Naive thymus-derived CD4-positive, alpha-beta T cell (primary cell): ENCODE measurements at places on chromosomes 1 and 21. TPM values are rescaled to one million over a fixed set of nuclear protein-coding genes. Genes with fewer than 3 reads are reported as not detected.

Gene SLC6A17
- total RNA-seq, result not detected

Gene ETV3L
- total RNA-seq, result not detected in 2 replicates

Gene IL22RA1
- not detected for total RNA-seq

Gene ANKRD34A
- total RNA-seq, result 1.5 TPM

DNA sequence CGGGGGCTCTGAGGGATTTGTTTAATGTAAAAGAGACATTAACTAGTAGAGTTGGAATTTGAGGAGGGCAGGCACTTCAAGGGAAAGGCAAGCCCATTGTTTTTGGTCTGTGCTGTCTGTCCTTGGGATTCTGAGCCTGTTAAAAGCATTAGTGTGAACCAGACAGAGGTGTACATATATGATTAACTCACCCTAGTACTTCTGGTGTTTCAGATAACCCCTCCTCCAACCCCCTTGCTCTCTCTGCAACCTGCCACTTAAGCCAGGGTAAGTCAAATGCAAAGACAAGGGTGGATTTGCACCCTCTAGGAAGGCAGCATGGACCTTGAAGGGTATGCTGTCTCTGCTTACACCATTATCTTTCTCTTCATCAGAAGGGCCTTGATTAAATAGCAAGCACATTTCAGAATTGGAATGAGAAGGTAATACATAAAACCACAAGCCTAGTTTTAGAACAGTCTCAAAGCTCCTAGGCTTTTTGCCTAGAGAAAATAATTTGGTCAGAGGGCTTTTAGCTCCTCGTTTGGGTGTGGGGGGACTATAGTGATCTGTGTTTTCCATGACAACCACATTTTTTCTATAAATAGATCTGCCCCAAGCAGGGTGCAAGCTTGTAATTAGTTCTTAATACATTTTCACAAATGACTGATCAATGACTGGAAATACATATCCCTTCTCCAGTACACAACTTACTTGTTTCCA, 120.7 kb upstream of the SGIP1 start:
- DNase-seq, result no peak
